NCI-H524 treated with DMSO at 0.1 percent for 48 hours (cell line): ENCODE measurements at places on chromosomes 2 and 18.

DNA sequence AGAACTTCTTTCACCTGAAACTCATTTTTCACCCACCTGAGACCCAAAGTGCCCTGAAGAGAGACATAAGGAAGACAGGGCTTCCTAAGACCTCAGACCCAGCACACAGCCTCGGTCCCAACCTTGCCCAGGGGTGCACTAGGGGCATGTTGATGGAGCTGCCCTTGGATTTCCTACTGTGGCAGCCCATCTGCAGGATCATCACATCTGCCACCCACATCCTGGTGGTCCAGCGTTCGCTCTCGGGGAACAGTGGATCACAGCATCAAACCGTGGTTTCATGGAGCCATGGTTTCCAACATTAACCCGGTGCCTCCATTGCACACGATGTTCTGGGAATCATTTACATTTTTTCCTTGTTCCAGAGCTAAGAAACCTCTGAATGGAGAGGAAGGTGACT, 186.4 kb downstream of the TFCP2L1 start:
- DNase-seq, result no peak

GRCh38 chr2:16487686-16488085, 177.9 kb downstream of the CYRIA start:
- DNase-seq, result peak; percentile 59

GRCh38 chr2:222568865-222569264, 87.0 kb downstream of the FARSB start:
- DNase-seq, result no peak

GRCh38 chr2:241188361-241189092, at the start of gene ANO7:
Gene ANO7 (plus strand): TSS chr2:241188677. CDS start chr2:241190064, 1,387 bp downstream.
- DNase-seq, result no peak

DNA sequence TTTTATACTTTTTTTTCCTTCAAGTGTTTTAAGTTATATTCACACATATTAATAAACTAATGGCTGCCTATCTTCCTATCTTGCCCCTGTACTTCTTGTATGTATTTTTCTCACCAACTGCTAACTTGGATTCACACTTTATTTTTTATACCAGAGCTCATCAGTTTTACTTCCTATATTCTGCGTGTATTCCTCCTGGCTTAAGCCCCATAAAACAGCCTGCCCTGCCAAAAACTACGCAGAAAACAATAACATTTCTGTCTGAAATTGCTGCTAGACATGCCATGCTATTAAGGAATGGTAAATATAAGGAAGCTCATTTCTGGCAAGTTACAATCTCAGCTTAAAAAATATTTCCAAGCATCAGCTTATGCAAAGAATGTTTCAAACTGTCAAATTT, 172.3 kb downstream of the UBE2E3 start:
- DNase-seq, result no peak

- no peak for DNase-seq
Measured at GRCh38 chr2:240930096-240930630, 24.0 kb downstream of the CROCC2 start.

GRCh38 chr18:30623401-30624065, 419.0 kb downstream of the DSC3 start:
- DNase-seq, result no peak

DNA sequence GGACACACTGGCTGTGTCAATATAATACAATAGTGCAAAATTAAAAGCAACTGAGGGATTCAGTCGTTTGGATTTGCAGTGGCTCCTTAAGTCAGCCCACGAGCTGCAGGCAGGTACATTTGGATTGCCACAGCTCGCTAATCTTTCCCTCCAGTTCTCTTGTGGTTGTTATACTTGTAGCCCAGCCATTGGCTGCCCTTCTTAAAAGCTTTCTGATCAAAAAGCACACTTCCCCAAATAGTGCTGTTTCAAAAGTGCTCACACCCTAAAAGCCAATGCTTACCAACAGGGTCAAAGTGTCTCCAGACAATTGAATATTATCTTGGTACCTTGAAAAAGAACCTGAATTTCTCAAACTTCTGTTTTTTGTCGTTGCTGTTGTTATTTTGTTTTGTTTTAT, 404.7 kb upstream of the FAM98A start:
- no peak for DNase-seq

- DNase-seq, result peak; percentile 32
Measured at GRCh38 chr2:210188755-210189154, 17.5 kb upstream of the KANSL1L start.
